ENCODE measurements at places on chromosomes 12 and 14.

DNA sequence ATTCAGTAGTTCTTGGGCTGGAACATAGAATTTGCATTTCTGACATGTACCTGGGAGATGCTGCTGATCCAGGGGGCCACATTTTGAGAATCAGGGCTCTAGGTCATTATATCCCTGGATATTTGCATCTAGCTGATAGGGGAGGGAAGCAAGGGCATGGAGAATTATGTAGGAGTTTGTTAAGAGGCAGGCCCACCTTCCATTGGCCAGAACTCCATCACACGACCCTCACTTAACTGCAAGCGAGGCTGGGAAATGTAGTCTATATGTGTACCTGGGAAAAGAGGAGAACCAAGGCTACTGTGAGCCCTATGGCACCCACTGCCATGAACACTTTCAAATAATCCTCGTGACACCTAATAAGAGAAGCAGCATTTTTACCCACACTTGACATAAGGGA lies 657.6 kb downstream of the MED13L start:
- no peak for DNase-seq

DNA sequence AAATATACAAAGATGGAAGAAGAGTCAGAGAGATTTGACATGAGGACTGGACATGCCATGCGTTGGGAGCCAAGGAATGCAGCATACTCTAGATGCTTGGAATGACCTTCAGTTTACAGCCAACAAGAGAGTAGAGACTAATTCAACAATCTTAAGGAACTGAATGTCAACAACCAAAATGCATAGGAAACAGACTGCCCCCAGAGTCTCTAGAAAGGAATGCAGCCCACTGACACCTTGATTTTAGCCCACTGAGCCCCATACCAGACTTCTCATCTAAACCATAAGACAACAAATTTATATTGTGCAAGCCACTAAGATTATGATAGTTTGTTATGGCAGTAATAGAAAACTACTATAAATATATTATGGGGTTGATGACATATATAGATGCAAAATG lies 611.2 kb downstream of the RPS29 start:
- no peak for DNase-seq

DNA sequence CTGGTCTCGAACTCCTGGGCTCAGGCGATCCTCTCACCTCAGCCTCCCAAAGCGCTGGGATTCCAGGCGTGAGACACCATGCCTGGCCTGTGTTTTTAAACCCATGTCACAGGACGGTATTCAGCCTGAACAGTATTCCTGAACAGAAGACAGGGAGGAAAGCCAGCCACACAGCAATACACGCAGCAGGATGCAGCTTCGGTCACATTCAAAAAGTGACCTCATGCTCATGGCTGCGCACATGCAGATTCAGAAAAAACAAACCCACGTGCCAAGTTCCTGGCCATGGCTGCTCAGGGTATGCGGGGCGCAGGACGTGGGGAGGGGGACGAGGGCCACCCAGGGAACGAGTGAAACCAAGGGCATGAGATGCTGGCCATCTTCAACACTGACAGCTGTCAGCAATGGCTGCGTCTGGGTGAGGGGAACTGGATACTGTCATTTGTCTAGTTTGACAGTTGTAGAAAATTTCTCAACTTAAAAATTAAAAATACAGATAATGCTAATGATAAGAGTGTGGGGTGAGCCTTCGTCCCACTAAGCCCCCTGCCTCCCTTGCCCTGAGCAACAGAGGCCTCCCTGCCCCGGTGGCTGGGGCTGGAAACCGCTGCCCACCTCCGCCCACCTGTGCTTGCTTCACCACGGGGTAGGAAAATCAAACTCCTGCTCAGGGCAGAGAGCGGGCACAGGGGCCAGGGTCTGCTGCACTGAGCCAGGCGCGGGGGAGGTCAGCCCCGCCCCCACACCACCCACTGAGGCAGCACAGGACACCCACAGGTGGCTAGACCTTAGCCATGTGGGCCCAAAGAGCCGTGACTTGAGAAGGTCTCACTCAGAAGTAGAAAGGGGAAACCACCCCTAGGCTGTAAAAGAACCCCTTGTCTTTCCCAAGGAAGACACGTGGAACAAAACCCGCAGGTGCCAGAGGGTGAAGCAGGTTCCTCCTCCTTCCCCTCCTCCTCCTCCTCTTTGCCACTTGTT lies 84.2 kb downstream of the SCARB1 start:
- DNase-seq = no peak

DNA sequence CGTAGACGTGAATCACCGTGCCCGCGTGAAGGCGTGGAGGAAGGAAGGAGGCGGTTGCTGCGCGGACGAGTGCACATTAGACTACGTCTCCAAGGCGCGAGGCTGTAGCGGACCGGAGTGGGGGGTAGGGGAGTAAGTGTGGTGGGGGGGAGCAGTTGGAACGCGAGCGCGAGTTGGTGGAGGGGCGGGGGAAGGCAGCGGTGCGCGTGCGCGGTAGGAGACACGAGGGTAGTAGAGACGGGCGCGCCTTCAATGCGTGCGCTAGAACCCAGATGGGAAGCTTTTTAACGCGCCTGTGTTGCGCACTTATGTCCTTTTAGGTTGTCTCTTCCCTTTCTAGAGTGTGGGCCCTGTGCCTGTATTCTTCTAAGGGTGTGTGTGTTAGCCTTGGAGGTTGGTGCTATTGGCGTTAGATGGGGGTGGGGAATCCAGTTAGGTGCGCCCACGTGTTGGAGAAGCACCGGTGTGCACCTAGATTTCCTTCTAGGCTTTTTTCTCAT lies 604 bp downstream of the EIF4B start:
- DNase-seq = peak; percentile 71

DNA sequence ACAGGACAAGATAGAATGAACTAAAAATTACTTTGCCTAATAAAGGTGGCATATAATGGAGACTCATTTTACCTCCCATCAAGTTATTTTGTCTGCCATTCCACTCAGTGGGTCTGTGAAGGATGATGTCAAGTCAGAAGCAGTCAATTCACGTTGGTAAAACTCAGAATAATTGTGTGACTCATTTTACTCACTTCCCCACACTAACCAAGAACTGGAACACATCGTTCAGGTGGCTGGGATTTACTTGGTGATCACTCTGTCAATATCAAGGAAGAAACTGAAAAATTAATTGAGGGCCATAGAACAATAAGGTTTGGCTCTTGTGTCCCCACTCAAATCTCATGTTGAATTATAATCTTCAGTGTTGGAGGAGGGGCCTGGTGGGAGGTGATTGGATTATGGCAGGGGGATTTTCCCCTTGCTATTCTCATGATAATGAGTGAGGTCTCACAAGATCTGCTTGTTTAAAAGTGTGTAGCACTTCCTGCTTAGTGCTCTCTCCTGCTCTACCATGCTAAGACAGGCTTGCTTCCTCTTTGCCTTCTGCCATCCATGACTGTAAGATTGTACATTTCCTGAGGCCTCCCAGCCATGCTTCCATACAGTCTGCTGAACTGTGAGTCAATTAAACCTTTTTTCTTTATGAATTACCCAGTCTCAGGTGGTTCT lies 35.7 kb upstream of the GTF2A1 start:
- DNase-seq = no peak

DNA sequence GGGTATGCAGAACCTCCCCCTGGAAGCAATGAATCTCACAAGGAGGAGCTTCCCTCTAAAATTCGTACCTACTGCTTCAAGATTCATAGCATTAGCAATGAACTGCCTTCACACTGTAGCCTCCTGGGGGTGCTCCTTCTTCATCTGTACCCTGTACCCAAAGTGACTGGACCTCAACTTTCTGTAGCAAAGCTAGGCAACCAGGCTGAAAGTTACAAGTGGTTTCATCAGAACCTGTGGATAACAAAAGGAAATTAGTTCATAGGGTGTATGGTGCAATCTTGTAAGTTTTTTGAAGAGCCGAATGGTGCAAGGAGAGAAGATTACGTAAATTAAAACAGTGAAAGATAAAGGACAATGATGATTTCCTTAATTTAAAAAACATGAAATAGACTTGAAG lies 1541.7 kb upstream of the FLRT2 start:
- no peak for DNase-seq

- DNase-seq = peak; percentile 15
Measured at GRCh38 chr12:120855823-120856588, 48.2 kb downstream of the SPPL3 start.

GRCh38 chr14:24508155-24508840 lies at the start of gene CMA1:
CMA1 (minus strand) TSS chr14:24508265; CDS start chr14:24508235, 30 bp downstream.
- no peak for DNase-seq

DNA sequence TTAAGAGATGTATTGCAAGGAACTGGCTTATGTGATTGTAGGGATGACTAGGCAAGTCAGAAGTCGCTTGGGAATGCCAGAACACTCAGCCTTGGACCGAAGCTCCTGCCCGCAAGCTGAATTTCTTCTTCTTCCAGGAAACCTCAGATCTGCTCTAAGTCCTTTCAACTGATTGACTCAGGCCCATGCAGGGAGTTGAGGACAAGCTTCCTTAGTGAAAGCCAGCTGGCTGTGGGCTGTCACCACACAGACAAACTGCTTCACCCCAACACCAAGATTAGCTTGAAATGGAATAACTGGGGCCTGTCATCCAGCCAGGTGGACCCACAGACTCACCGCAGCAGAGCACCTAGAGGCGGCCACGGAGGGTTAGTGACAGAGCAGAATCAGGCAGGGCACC lies 24.7 kb downstream of the BDKRB2 start:
- DNase-seq = no peak
